ENCODE measurements at places on chromosomes 13 and 19.

DNA sequence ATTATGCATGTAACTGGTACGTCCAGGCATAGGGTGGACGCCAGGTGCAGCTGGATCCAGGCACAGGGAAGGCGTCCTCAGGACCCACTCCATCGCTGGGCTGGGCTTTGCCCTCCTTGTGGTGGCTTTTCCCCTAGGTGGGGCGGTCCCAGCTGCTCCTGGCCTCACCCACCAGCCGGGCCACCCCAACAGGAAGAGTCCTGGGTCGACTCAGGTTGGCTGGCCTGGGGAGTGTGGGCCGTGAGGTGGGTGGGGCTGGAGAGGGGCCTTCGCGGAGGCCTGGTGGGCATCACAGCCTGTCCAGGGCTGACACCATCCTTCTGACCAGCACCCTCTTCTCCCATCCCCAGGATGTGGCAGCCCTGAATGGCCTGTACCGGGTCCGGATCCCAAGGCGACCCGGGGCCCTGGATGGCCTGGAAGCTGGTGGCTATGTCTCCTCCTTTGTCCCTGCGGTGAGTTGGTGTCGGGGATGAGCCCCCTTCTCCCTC, 3.2 kb upstream of the GARIN5A start:
- DNase-seq: no peak

- DNase-seq: peak; percentile 32
These were observed 13.7 kb downstream of the PPFIA3 start for GRCh38 chr19:49132974-49133609.

DNA sequence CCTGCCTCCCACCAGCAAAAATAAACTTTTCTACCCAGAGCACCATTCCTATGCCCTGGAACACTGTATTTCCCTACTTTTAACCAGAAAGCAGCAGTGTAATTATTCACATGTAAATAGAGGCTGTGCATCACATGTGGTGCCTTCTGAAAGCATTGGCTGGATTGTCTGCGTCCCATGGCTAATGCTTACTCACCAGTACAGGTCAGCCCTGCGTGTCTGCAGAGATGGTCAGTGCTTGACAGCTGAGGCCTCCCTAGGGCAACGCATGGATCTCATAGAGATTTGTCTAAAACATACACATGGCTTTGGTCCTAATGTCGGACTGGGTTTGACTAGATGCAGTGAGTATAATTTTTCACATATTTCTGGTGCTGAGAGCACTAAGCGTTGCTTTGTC, 64.2 kb downstream of the DPY19L3 start:
- no peak for DNase-seq

GRCh38 chr13:33194820-33195692, 90.5 kb downstream of the STARD13 start:
- no peak for DNase-seq

DNA sequence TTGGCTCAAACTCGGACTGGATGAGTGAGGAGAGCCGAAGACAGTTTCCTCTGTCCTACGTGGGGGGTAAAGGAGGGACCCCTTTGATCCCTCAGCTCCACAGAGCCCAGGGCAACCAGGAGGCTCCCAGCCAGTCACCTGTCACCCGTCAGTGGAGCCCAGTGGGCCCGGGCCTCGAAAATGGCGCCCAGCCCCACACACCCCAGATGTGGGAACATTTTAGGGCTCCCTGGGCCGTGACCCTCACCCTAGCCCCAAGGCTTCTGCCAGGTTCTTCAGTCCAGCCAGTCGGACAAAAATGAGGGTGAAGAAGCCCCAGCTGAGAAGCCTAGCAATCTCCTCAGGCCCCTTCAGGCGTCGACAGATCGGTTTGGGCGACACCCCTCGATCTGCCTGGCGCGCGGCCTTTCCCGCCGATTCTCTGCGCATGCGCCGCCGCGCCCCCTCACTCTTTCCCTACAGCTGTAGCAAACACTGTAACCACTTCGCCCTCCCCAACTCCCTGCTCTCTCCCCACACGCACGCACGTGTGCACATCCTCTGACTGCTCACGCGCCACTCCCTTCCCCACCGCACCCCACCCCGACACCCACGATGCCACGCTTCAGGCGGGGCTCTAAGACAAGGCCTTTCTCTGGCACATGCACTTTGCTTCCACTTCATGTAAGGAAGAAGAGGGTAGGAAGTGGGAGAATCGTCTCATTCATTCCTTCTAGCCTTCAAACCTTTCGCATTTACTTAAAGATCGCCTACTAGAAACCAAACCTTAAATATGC, at the start of gene SLC6A16:
TSS of gene SLC6A16 (minus strand) at position 391 of the 776 bp plus-strand sequence. CDS start 13,844 bp downstream, outside the sequence.
- no peak for DNase-seq

GRCh38 chr19:35006342-35006998, 6.3 kb downstream of the GRAMD1A start:
- DNase-seq: no peak

DNA sequence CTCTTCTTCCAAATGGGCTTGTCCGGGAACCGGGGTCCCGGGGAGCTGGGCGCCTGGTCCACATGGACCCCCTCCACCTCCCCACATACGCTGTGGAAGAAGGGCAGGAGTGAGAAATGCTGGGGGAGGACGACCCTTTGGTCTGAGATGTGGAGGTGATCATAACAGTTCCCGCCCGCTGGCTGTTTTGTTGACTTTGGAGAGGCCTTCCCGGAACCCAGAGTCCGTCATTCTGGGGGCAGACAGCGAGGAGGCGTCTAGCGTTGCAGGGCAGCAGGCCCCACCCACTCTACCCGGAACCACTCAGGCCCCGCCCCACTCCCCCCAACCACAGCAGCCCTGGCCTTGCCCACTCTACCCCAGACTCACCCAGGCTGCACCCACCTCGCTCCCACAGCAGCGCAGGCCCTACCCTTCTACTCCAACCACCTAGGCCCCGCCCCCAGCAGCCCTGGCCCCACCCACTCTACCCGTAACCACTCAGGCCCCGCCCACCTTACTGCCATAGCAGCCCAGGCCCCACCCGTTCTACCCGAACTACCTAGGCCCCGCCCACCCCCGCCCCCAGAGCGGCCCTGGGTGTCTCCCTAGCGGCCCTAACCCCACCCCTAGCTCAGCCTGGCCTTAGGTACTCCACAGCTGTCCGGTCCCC, 7.1 kb downstream of the GPR108 start:
- no peak for DNase-seq

All from effector CD8-positive, alpha-beta T cell (primary cell).